Thyroid gland (tissue), 4 donors: ENCODE measurements at places on chromosomes 13 and 19. TPM values are rescaled to one million over a fixed set of nuclear protein-coding genes. Genes with fewer than 3 reads are reported as not detected.

OR10H1 gene
- not detected for total RNA-seq

GRCh38 chr19:35852029-35852780, at the start of gene NPHS1:
Gene NPHS1 (minus strand): TSS chr19:35852504. CDS start chr19:35851837, 667 bp downstream.
- H3K4me3 ChIP-seq: no peak within 1 kb of the TSS
- no peak within 1 kb of the TSS for H3K27ac ChIP-seq
- no peak for DNase-seq
- no peaks in the 10 kb centered on the region for H3K36me3 ChIP-seq
- H3K27me3 ChIP-seq: no peaks in the 10 kb centered on the region
- peaks cover 12% of the 10 kb centered on the region for H3K4me1 ChIP-seq

- DNase-seq: peak; percentile 47
- H3K27me3 ChIP-seq: no peaks in the 10 kb centered on the region
- no peaks in the 10 kb centered on the region for H3K36me3 ChIP-seq
- H3K4me1 ChIP-seq: peaks cover 13% of the 10 kb centered on the region
- no peak overlapping the region for H3K4me3 ChIP-seq
Measured at GRCh38 chr13:20465218-20465879, 60.3 kb downstream of the CRYL1 start.

- DNase-seq: no peak
- peaks cover 7% of the 10 kb centered on the region for H3K27me3 ChIP-seq
- H3K36me3 ChIP-seq: no peaks in the 10 kb centered on the region
- no peak overlapping the region for H3K27ac ChIP-seq
- H3K4me1 ChIP-seq: no peaks in the 10 kb centered on the region
Measured at GRCh38 chr19:1521636-1522035, 2.2 kb upstream of the PLK5 start.

DNA sequence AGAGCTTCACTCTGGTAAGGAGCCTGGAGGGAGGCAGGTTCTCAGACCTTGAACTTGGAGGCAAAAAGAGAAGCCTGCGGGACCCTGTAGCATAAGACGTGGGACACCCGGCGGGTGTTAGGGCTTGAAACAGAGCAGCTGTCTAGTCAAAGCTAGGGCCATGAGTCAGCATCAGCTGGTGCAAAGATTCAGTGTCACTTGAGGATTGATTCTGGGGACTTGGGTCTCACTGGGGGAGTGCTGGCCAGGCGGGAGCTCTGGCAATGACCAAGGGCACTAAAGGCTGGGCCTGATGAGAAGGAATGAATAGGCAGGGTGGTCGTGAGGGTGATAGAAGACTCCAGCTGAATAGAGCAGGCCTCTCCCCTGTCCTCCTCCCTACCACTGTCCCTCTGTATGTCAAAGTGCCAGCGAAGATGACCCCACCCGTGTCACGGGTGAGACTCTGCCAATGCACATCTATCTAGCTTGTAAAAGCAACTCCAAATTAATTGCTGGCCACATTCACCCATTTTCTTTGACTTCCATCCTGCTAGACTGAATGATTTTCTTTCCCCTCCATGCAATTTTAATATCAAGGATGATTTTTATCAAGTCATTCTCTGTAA, 97.1 kb downstream of the MBNL2 start:
- no peaks in the 10 kb centered on the region for H3K4me1 ChIP-seq
- DNase-seq: no peak
- no peak overlapping the region for H3K4me3 ChIP-seq
- no peaks in the 10 kb centered on the region for H3K36me3 ChIP-seq
- H3K27me3 ChIP-seq: no peaks in the 10 kb centered on the region
- no peak overlapping the region for H3K27ac ChIP-seq

GRCh38 chr19:51531349-51532315, at the start of gene SIGLEC6:
Gene SIGLEC6 (minus strand): TSS chr19:51531670. CDS start chr19:51531648, 22 bp downstream.
- H3K4me3 ChIP-seq: no peak within 1 kb of the TSS
- no peaks in the 10 kb centered on the region for H3K4me1 ChIP-seq
- no peaks in the 10 kb centered on the region for H3K27me3 ChIP-seq

- peak overlapping the region; percentile 90 for H3K27ac ChIP-seq
- peak overlapping the region; percentile 13 for H3K4me3 ChIP-seq
- peaks cover 7% of the 10 kb centered on the region for H3K4me1 ChIP-seq
- peak; percentile 32 for DNase-seq
- H3K36me3 ChIP-seq: no peaks in the 10 kb centered on the region
Measured at GRCh38 chr13:49400755-49401659, 42.9 kb downstream of the CAB39L start.

DNA sequence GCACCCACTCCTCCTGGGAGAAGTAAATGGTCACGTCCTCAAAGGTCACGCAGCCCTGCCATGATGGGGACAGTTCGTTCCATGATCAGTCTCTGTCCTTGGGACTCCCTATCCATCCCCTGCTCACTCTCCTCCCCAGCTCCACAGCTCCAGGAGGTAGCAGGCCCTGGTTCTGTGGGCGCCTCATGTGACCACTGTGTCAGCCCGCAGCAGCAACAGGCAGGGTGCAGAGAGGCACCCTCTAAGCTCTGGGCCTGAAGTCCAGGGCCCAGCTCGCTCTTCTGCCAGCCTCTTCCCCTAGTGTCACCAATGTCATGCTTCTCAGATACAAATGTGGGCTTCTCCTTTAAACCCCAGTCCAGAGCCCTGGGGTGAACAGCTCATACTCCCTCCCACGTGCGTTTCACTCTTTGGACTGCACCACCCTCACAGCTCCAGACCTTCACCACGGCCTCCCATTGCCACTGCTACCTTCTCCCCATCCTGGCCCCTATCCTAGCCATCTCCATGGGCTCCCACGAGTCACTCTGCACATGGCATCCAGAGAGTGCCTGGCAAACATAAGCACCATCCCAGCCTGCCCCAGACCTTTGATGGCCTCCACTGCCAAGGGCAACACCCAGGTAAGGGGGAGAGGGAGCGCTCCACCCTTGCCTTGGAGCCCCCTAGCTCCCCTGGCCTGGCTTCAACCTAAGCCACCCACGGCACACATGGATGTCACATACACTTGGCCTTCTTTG, 2.9 kb downstream of the ZNF792 start:
- peaks cover 34% of the 10 kb centered on the region for H3K36me3 ChIP-seq
- H3K27me3 ChIP-seq: no peaks in the 10 kb centered on the region
- peaks cover 12% of the 10 kb centered on the region for H3K4me1 ChIP-seq
- H3K27ac ChIP-seq: no peak overlapping the region
- H3K4me3 ChIP-seq: no peak overlapping the region

DNA sequence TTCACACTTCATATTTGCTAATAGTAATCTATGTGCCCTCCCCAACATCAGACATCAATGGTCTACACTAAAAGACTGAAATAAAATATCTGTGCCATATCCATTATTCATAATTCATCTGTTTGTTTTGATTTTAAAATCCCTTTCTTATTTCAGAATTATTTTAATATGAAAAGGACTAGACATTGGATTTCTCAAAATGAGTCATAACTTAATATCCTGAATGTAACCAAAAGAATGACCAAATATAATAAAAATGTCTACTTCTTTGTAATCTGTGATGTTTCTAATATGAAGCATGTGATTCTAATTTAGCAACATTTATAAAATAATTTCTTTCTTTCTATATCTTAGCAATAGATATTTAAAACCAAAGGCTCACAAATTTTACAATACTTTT, 64.9 kb downstream of the MZT1 start:
- H3K27me3 ChIP-seq: no peaks in the 10 kb centered on the region
- no peak for DNase-seq
- H3K27ac ChIP-seq: no peak overlapping the region
- no peak overlapping the region for H3K4me3 ChIP-seq
- no peaks in the 10 kb centered on the region for H3K36me3 ChIP-seq

DNA sequence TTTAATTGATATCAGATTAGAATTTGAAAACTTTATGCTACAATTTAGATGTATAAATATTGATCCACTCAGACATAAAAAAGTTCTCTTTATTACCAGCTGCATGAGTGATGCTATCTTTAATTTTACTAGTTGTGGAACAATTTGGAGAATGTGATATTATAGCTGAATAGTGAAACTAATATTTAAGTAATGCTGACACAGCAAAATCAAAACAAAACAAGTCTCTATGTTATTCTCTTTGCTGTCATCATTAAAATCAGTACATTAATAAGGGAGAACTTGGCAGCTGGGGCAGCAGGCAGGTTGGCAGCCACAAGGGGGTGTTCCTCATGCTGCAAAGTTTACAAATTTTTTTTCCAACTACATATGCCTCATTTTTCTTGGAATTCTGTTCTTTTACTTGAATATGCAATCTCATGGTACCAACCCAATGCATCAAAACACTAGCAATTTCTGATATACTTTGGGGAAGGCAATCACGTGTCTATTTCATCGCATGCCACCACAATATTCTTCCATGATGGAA, 585.3 kb downstream of the FGF9 start:
- no peak for DNase-seq
- H3K4me3 ChIP-seq: no peak overlapping the region
- no peaks in the 10 kb centered on the region for H3K4me1 ChIP-seq
- no peak overlapping the region for H3K27ac ChIP-seq
- no peaks in the 10 kb centered on the region for H3K27me3 ChIP-seq
- no peaks in the 10 kb centered on the region for H3K36me3 ChIP-seq

GRCh38 chr19:3358689-3359014, 7.7 kb upstream of the NFIC start:
- no peaks in the 10 kb centered on the region for H3K36me3 ChIP-seq
- peak overlapping the region; percentile 75 for H3K4me3 ChIP-seq
- no peak for DNase-seq
- H3K4me1 ChIP-seq: peaks cover 9% of the 10 kb centered on the region

- no peaks in the 10 kb centered on the region for H3K36me3 ChIP-seq
- no peak for DNase-seq
- H3K4me3 ChIP-seq: no peak overlapping the region
- H3K27ac ChIP-seq: no peak overlapping the region
Measured at GRCh38 chr13:41652735-41653361, 195.5 kb downstream of the RGCC start.

ZNF223 gene
- 9.8 TPM for total RNA-seq

- H3K27me3 ChIP-seq: no peaks in the 10 kb centered on the region
- H3K4me1 ChIP-seq: peaks cover 7% of the 10 kb centered on the region
- DNase-seq: no peak
Measured at GRCh38 chr13:46553521-46553885, 533 bp downstream of the LRCH1 start.

DNA sequence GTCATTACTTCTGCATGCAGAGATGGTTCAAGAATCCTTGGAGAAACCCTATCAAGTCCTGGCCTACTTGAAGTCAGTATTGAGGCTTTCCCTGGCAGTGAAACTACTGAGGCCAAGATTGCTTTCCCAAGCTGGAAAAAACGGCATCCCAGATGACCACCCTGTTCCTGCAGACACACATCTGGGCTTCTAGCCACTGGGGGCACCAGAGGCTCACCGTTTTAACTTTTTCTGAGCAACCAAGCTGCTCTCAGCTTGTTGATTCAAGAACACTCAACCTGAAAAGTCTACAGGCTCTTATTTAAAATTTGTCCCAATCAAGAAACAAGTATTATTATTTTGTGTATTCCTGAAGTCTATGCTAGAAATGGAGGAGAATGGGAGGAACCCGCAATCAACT, 66.6 kb downstream of the SPRYD7 start:
- peak; percentile 49 for DNase-seq
- H3K4me3 ChIP-seq: no peak overlapping the region
- no peak overlapping the region for H3K27ac ChIP-seq
- no peaks in the 10 kb centered on the region for H3K4me1 ChIP-seq
- no peaks in the 10 kb centered on the region for H3K36me3 ChIP-seq

GRCh38 chr13:110643768-110644421, 28.6 kb downstream of the NAXD start:
- H3K4me1 ChIP-seq: peaks cover 7% of the 10 kb centered on the region
- H3K27me3 ChIP-seq: no peaks in the 10 kb centered on the region
- peaks cover 31% of the 10 kb centered on the region for H3K36me3 ChIP-seq
- H3K4me3 ChIP-seq: no peak overlapping the region
- no peak overlapping the region for H3K27ac ChIP-seq
